ENCODE measurements at places on chromosomes 3 and 15.

DNA sequence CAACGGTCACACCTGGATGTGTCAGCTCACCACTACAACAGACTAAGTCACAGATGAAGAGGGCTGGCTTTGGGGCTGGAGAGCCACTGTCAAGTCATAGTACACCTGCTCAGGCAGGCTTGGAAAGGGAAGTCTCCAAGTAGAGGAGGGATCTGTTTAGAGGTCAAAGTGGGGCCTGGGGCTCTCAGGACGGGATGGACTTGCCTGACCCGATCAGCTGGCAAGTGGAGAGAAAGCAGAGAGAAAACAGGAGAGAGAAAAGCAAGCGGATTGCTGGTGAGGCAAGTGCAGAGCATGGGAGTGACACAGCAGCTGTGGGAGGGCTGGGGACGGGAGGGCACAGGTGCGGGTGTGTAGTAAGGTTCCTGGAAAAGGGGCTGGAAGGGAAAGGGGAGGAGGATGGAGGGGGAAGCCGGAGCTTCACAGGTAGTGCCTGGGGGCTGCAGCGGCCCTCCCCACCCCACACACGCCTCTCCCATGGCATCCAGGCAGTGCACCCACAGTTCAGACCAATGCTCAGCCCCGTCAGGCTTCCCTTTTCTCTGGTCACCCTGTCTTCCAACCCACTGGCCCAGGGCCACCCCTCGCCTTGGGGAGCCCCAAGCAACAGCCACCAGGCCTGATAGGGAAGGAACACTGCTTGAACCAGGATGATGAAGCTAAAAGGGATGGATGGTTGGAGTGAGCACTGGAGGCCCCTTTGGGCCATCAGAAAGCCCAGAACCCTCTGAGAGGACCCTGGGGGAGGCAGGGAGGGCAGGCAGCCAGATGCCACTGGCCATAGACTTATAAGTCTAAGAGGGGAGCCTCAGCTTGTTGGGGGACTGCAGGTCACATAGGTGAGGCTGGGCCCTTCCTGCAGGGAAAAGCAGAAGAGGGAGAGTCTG lies 8.5 kb downstream of the RPS17 start:
- no peak for DNase-seq
- peaks cover 29% of the 10 kb centered on the region for H3K4me1 ChIP-seq
- no peaks in the 10 kb centered on the region for H3K27me3 ChIP-seq
- no peak overlapping the region for H3K27ac ChIP-seq
- H3K36me3 ChIP-seq: peaks cover 9% of the 10 kb centered on the region

GRCh38 chr3:29475854-29476253 lies 195.0 kb downstream of the RBMS3 start:
- H3K27me3 ChIP-seq: no peaks in the 10 kb centered on the region
- H3K4me3 ChIP-seq: no peak overlapping the region
- no peaks in the 10 kb centered on the region for H3K36me3 ChIP-seq
- no peak for DNase-seq
- H3K4me1 ChIP-seq: no peaks in the 10 kb centered on the region

- no peaks in the 10 kb centered on the region for H3K4me1 ChIP-seq
- H3K4me3 ChIP-seq: no peak overlapping the region
- H3K36me3 ChIP-seq: no peaks in the 10 kb centered on the region
- no peak overlapping the region for H3K27ac ChIP-seq
- DNase-seq: no peak
Measured at GRCh38 chr3:63764511-63764910, 54.6 kb upstream of the C3orf49 start.

- no peaks in the 10 kb centered on the region for H3K4me1 ChIP-seq
- H3K4me3 ChIP-seq: no peak overlapping the region
- no peak for DNase-seq
- H3K36me3 ChIP-seq: peaks cover 3% of the 10 kb centered on the region
- no peak overlapping the region for H3K27ac ChIP-seq
- H3K27me3 ChIP-seq: peaks cover 9% of the 10 kb centered on the region
Measured at GRCh38 chr3:14497321-14497720, 42.8 kb downstream of the GRIP2 start.

DNA sequence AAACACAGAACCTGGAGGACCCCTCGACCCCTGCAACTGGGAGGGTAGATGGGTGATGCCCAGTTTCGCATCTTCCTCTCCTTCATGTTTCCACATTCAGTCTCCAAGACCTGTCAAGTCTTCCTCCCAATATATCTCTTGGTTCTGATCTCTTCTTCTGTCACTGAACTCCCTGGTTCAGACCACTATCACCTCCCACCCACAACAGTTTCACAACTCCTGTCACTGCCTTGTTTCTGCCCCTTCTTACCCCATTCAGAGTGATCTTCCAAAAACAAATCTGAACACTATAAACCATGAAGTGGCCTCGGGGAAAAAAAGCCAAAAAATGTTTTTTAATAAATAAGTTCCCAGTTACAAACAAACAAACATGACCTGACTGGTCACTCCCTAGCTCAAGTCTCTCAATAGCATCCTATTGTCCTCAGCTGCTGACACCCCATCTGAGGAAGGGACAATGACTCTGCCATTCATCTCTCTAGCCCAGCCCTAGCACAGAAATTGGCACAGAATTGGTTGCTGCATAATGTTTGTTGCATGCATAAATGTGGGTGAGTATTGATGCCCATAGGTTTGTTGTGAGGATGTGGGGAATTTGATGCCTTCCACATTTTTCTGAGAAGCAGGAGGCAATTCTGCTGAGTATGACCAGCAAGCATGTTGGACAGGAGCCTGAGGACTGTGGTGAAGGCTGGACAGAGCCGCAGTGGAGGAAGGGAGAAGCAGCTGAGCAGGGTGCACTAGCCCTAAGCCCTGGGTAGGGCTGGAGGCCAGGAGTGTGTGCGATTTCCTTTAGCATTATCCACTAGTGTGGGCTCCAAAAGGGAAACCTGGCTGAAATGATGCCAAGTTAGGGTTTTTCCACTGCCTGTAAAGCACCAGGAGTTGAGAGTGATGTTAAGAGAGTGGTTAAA lies 12.2 kb upstream of the XYLB start:
- DNase-seq: no peak
- H3K4me3 ChIP-seq: no peak overlapping the region
- H3K27ac ChIP-seq: no peak overlapping the region
- no peaks in the 10 kb centered on the region for H3K36me3 ChIP-seq
- H3K27me3 ChIP-seq: peaks cover 9% of the 10 kb centered on the region

GRCh38 chr3:175778994-175779393 lies 919.9 kb downstream of the NAALADL2 start:
- H3K36me3 ChIP-seq: no peaks in the 10 kb centered on the region
- H3K27ac ChIP-seq: no peak overlapping the region
- no peaks in the 10 kb centered on the region for H3K27me3 ChIP-seq
- no peak overlapping the region for H3K4me3 ChIP-seq
- no peak for DNase-seq

- H3K4me1 ChIP-seq: peaks cover 94% of the 10 kb centered on the region
- H3K4me3 ChIP-seq: peak overlapping the region; percentile 97
- H3K36me3 ChIP-seq: peaks cover 33% of the 10 kb centered on the region
- H3K27me3 ChIP-seq: no peaks in the 10 kb centered on the region
- peak; percentile 58 for DNase-seq
Measured at GRCh38 chr15:38554354-38554753, 10.3 kb downstream of the RASGRP1 start.

All from activated T-cell treated with anti-CD3 and anti-CD28 coated beads, Interleukin-2, amount 50 U/mL, for 72 hours (primary cell).